Cardiac septum (tissue), 1 donor: ENCODE measurements at places on chromosomes 2 and 18.

DNA sequence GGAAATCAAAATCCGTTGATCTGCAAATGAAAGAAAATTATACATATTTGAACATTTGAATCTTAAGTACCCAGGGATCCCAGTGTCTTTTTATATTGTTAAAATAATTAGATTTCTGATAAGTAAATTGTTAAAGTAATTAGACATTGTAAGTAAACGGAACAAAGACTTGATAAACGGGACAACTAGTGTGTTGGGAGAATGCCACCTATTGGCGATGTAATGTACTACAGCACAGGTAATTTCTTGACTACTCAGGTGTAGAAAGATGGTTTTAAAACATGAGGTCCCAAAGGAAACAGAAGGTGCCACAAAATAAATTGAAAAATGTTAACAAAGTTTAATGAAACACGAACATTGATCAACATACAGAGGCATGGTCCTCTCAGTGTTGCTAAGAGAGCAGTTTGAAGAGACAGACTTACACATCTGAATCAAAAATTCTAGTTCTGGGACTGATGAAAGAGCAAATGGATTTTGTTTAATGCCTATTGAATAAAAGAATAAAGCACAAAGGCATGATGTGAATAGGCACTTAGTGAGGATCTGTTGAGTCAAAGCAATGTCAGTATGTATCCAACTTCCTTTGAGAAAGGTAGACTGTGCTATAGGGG lies 103.4 kb upstream of the RASGRP3 start:
- no peak for DNase-seq

DNA sequence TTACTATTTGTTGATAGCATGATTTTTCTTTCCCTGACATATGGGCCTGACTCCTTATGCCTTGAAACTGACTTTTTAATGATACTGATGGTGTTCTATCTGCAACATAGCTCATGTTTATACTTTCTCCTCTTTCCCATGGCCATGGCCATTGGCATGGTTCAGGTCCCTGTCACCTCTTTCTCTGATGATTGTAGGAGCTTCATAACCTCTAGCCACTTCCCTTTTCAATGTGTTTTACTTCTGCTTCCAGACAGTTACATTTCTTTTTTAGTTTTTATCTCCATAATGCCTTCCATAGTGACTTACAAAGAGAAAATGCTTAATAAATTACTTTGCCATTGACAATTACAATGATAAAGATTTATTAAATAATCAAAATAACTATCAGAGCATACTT lies 177.9 kb upstream of the SETBP1 start:
- DNase-seq: no peak

DNA sequence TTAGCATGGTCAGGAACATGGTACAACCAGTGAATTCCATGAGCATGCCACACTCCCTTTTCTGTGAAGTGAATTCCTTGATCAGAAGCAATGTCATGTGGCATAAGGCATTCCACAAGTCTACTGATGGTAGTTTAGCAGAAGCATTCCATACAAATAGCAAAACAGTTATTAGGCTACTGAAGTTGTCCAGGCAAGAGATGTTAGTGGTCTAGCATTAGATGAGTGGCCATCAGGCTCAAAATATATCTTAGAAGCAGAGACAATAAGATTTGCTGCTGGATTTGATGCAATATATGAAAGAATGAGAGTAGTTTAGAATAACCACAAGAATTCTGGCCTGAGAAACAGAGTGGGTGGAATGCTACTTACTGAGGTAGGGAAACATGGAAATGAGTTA lies 355.3 kb upstream of the NRXN1 start:
- DNase-seq: no peak

DNA sequence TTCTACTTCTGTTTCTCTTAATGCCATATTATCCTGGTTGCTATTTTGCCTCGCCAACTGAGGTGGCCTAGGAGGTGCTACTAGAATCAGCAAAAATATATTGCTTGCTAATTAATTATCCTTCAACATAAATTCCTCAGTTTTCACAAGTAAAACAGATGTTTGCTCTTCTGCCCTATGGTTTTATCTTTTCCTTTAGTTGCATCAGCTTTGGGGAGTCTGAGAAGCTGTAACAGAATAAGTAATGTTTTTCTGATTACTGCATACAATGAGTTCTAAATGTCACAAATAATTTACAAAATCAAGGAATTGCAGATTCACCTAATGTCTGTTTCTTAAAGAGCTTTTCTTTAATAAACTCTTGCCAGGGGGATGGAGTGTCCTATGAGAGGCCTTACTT lies 36.7 kb downstream of the GULP1 start:
- DNase-seq: no peak

DNA sequence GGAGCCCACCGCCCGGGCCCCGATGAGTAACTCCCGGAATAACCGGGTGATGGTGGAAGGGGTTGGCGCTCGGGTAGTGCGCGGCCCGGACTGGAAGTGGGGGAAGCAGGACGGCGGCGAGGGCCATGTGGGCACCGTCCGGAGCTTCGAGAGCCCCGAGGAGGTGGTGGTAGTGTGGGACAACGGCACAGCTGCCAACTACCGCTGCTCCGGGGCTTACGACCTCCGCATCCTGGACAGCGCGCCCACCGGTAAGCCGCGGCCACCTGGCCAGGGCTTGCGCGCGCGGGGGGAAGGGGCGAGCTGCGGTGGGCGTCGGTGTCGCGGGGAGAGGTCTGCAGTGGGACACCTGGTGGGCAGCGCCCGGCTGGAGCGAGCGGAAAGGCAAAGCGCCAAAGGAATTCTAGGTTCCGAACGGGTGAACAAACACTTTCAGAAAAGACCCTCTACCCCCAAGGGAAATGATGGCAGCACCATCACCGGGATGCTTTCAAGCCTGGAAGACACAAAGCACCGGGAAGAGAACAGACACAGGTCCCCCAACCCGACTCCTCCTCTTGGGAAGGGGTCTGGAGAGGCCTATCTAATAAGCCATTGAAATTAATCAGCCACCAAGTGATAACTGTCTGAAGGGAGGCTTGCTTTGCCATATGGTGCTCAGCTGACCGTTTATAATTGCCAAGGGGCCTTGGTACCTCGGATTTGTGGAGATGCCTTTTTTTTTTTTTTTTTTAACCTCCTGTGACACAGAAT lies 1.1 kb downstream of the MIB1 start:
- no peak for DNase-seq

- DNase-seq: no peak
Observed at GRCh38 chr2:54606393-54606958, 117.0 kb upstream of the EML6 start.
